ENCODE measurements at places on chromosomes 4 and X. TPM values are rescaled to one million over a fixed set of nuclear protein-coding genes. Genes with fewer than 3 reads are reported as not detected.

Gene SCRG1
- 2.6 TPM for total RNA-seq

Gene RAB39B
- 0.28 TPM for total RNA-seq

Gene L1CAM
- 30.2 TPM for total RNA-seq

Gene NIPAL1
- 0.36 TPM for total RNA-seq

Gene MTMR1
- 18.5 TPM for total RNA-seq

Gene HPGDS
- total RNA-seq, result 2.2 TPM

- DNase-seq, result no peak
Observed at GRCh38 chr4:137514406-137515111, 17.7 kb downstream of the PCDH18 start.

DNA sequence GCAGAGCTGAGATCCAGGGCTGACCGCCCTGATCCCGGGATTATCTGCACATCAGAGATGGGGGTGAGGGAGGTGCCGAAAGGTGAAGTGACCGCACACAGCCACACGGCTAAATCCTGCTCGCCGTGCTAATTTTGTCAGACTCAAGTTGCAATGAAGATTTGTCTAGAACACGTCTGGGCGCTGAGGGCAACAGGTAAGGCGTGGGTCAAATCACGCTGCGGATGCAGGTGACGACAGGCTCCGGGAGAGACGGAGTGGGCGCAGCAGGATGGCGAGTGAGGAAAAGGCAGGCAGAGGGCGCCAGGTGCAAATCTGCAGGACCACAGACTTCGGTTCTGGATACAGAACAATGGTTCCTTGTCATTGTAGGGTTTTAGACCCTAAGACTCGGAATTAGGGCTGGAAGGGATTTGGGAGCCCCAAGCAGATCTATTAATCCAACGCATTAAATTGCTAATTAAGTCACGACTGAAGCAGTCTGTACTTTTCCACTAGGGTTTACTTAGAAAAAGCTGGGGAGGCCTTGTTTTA is 1.9 kb upstream of the TBC1D14 start:
- peak; percentile 59 for DNase-seq

DNA sequence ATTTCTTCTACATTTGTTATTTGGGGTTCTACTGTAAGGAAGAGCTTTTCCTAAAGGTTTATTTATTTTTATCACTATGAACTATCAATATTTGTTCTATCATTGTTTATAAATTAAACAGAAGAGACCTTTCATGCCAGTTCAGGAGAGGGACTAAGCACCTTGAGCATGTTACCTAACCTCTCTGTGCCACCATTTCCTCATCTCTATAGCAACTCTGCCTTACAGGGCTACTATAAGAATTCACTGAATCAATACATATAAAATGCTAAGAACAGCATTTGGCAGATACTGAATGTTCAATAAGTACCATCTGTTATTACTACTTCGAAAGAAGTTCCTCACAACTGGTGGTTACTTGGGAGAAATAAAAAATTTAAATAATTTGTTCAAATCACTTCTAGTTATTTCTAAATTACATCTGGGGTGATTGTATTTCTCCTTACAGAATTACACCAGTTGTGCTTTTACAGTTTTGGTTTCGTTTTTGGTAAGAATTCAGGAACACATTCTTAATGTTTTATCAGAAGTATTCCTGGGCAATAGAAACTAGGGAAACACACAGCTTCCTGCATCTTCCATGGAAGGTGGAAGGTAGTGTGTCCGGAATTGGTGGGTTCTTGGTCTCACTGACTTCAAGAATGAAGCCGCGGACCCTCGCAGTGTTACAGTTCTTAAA is 32.9 kb downstream of the EREG start:
- DNase-seq, result no peak

GRCh38 chr4:82851885-82852750 is 38.8 kb downstream of the SEC31A start:
- DNase-seq, result no peak

DNA sequence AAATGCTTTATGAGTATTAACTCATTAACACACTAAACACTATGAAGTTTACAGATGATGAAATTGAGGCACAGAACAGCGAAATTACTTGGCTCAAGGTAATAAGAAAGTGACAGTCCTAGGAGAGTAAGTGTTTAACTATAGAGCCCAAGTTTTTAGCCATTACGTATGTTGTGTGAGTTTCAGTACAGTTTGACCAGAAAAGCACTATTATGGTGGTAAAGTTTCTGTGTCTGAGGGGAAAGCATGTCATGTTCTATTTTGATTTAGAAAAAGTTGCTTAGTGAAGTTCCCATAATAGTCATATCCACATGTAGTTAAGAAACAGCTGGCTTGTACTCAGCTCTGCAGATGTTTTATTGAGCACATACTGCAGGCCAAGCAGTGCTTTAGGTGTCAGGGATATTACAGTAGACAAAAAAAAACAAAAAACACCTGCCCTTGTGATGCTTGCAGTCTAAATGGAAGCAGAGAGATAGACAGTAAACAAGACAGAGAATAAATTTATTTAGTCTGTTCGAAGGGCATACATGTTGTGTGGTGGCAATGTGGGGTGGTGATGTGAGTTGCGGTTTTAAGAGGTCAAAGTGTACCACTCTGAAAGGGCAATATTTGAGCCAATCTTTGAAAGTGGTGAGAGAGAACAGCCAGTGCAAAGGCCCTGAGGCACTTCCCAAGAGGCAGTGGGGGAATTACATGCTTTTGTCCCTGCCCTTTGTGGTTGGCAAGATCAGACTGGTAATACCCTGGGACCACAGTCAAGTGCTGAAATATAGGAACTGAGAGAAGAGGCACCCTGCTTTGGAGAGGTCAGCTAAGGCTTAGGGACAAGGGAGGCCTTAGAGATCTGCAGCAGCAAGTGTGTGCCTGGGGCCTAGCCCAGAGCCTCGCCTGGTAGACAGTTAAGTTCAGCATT is 6.2 kb downstream of the TMEM131L start:
- DNase-seq, result no peak

DNA sequence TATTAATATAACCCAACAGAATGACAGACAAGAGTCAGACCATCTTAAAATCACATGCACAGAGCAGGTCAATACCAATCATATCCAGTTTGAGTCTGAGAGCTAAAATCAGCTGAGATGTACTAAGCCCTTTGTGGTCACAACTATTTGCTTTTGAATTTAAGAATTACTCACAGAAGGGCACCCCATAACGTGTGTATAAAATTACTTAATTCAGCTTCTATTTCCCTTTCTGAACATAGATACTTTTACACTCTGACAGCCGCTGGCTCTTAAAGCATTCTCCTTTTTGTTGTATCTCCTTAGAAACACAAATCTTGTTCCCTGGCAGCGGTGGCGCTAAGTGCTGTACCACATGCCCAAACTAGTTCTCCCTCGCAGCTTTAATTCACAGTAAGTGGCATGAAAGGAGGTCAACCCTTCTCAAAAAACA is 14.8 kb upstream of the PPARGC1A start:
- no peak for DNase-seq

DNA sequence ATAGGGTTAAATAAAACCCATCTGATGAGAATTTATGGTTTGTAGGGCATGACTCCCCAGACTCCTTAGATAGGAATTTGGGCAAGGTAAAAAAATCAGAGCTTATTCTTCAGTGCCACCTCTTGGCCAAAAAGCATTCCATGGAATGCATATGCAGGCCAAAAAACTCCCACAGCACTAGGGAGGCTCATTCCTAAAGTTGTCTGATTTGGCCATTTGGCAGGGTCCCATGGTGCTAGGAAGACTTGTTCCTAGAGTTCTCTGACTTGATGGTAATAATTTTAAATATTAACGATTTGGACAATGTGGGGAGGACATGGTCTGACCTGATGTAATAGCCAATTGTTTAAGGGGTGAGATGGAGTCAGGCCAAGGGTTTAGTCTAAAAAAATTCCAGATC is 93.0 kb downstream of the SPIN4 start:
- no peak for DNase-seq

DNA sequence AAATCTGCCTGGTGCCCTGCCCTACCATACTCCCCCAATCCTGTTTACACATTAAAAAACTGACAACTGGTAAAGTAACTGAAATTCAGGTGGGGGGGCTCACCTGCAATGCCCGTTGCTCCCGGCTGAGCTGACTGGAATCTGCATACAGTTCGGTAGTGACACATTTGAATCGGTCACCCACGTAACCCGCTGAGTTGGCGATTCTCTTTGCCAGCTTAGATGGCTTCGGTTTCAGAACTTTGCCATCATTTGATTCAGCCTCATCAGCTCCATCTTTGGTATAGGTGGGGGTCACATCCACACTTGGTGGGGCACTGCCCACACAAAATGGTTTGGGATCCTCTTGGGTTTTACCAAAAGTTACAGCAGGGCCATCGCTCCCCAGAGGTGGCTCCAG is 25.5 kb downstream of the BCOR start:
- DNase-seq, result no peak

- DNase-seq, result no peak
Observed at GRCh38 chr4:123255971-123256370, 140.6 kb upstream of the SPRY1 start.

DNA sequence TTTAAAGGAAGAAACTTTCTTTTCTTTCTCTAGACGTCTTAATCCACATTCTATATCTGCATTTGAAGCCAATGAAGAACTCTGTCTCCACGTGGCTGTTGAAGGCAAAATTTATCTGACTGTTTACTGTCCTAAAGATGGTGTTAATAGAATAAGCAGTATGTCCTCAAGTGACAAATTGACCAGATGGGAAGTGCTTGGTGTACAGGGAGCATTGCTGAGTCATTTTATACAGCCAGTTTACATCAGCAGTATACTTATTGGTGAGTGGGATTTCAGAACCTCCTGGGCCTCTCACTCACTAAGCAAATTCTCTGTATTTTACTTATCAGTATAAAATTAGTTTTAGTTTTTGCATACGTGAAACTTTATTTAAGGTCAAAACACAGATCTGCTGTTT is 33.7 kb downstream of the ADAD1 start:
- no peak for DNase-seq

- peak; percentile 93 for DNase-seq
Observed at GRCh38 chrX:48521353-48522243, at the start of gene EBP. Gene EBP (plus strand): TSS chrX:48521808. CDS start chrX:48523772, 1,964 bp downstream.

DNA sequence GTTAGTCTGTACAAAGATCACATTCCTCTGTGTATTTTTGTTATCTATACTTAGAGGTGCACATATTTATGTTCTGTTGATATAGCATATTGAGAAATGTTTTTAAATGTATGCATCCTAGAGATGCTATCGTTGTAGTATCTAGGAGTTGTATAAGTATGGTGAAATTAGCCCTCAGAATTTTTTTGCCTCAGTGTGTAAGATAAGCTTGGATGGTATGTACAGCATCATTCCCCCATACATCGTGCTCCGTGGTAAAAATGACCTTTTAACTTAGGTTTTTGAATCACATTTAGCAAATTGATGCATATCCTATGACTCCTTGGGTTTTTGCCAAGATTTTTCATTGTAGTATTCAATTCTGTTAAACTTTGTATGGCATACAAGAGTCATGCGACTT is 113.5 kb downstream of the RPA4 start:
- DNase-seq, result no peak

GRCh38 chrX:141405486-141405852 is 163.2 kb upstream of the SPANXC start:
- no peak for DNase-seq

DNA sequence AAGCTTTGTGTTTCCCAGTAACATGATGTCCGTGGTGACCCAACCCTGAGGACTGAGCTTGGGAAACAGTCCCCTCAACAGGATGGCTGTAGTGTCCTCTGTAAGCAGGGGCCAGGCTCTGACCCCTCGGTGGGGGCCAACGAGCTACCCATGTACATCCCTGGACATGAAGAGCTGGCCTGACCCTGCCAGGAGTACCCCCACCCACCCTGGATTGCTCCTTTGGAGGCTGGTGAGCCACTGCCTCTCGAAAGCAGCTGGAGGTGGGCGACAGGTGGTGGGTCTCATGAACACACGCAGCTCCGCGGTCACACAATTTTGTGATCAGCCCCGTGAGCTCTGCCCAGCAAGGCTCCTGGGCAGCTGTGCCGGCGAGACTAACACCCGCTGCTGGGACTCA is 33.5 kb downstream of the NSG1 start:
- no peak for DNase-seq

DNA sequence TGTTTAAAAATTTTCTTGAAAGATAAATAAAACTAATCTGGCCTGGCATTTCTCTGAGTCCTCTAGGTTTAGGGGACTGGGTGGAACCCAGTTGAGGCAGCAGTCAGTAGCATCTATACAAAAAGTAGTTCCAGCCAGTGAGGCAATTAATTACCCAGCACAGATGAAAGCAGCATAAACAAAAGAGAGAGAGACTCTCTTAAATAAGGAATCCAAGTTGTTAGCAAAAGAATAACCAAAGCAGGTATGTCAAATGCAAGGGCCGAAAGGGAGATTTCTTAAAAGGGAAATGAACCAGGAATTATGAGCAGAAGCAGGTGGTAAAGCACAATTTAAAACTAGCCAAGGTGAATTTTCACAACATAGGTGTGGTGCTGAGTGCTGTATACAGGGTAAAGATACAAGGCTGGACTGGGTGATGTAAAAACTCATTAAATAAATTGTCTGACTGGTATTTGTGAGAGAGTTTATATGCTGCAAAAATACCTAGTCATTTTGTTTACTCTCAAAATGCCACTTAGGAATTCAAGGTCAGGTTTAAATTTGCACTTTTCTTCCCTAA is 94.6 kb upstream of the GALNT7 start:
- no peak for DNase-seq

DNA sequence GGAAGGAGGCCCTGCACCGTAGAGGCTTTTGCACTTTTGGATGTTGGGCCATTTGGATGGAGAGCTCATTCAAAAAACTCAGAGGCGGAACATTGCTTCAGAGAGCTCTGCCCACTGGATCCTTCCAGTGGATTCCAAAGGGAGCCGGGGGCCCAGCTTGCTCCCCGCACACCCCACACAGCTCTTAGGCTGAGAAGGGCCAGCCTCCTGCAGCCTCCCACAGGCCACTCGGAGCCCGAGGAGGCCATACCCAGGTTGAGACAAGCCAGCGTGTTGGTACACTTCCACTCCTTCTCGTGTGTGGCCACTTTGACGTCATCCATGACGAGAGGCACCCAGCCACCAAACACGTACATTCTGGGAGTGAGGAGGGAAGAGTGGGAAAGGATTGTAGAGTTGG is 10.3 kb downstream of the HCFC1 start:
- no peak for DNase-seq

DNA sequence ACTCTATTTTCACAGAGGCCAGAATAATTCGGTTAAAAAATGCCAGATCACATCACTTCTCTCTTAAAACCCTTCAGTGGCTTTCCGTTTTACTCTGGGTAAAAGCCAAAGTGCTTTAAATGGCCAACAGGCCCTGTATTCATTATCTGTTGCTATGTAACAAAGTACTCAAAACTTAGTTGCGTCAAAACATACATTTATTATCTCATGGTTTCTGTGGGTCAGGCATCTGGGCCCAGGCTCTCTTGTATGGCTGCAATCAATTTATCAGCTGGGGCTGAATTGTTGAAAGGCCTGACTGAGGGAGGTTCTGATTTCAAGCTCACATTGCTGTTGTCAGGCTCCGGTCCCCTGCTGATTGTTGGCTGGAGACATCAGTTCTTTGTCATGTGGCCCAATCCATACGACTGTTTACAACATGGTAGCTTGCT is 72.7 kb upstream of the H2AZ1 start:
- no peak for DNase-seq

DNA sequence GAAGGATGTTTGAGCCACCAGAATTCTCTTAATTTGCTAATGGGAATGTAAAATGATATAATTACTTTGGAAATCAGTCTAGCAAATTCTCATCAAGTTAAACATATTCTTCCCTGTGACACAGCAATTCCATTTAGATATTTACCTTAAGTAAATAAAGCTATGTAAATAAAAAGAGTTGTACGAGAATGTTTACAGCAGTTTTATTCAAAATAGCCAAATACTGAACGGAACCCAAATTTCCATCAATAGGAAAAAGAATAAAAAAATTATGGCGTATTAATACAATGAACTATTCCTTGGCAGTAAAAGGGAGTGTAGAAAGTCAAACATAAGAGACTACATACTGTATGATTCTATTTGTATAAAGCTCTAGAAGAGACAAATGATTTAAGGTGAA is 45.8 kb downstream of the CENPE start:
- no peak for DNase-seq

Measured in sigmoid colon (tissue), 7 donors.